Naive thymus-derived CD8-positive, alpha-beta T cell (primary cell): ENCODE measurements at places on chromosomes 5 and 9. TPM values are rescaled to one million over a fixed set of nuclear protein-coding genes. Genes with fewer than 3 reads are reported as not detected.

- no peaks in the 10 kb centered on the region for H3K36me3 ChIP-seq
- no peaks in the 10 kb centered on the region for H3K4me1 ChIP-seq
- H3K4me3 ChIP-seq = no peak overlapping the region
- H3K27me3 ChIP-seq = no peaks in the 10 kb centered on the region
These were observed 100.0 kb downstream of the BASP1 start for GRCh38 chr5:17317473-17317872.

The PRRT1B gene
- total RNA-seq = not detected

The PIP5KL1 gene
- total RNA-seq = 2.0 TPM

The SLC25A2 gene
- 2.1 TPM for total RNA-seq

The SPATA31D3 gene
- not detected for total RNA-seq

The TTC23L gene
- 0.69 TPM for total RNA-seq

The ADAMTS16 gene
- not detected for total RNA-seq

GRCh38 chr9:25461416-25461815 lies 216.8 kb downstream of the TUSC1 start:
- H3K27me3 ChIP-seq = no peaks in the 10 kb centered on the region
- peaks cover 8% of the 10 kb centered on the region for H3K36me3 ChIP-seq
- H3K4me3 ChIP-seq = no peak overlapping the region
- no peak overlapping the region for H3K27ac ChIP-seq

The SPINK4 gene
- not detected for total RNA-seq

GRCh38 chr9:88953381-88954029 lies 37.8 kb upstream of the S1PR3 start:
- no peak for DNase-seq
- no peak overlapping the region for H3K4me3 ChIP-seq
- peaks cover 2% of the 10 kb centered on the region for H3K4me1 ChIP-seq
- H3K27ac ChIP-seq = no peak overlapping the region

The STPG3 gene
- not detected for total RNA-seq

- H3K27me3 ChIP-seq = no peaks in the 10 kb centered on the region
- peaks cover 4% of the 10 kb centered on the region for H3K36me3 ChIP-seq
- no peaks in the 10 kb centered on the region for H3K4me1 ChIP-seq
- no peak for DNase-seq
These were observed 283.7 kb downstream of the TLR4 start for GRCh38 chr9:117987945-117988344.

- H3K36me3 ChIP-seq = no peaks in the 10 kb centered on the region
- peaks cover 16% of the 10 kb centered on the region for H3K27me3 ChIP-seq
- H3K4me3 ChIP-seq = no peak overlapping the region
These were observed 20.9 kb upstream of the SYNPO start for GRCh38 chr5:150619359-150620230.

- no peak for DNase-seq
- H3K4me3 ChIP-seq = no peak overlapping the region
- peaks cover 7% of the 10 kb centered on the region for H3K36me3 ChIP-seq
- H3K27me3 ChIP-seq = peaks cover 13% of the 10 kb centered on the region
- no peak overlapping the region for H3K27ac ChIP-seq
These were observed 452.0 kb downstream of the DMAC1 start for GRCh38 chr9:7347556-7347955.

- no peak overlapping the region for H3K4me3 ChIP-seq
- DNase-seq = no peak
- H3K27me3 ChIP-seq = peaks cover 2% of the 10 kb centered on the region
These were observed 449.5 kb downstream of the AGTPBP1 start for GRCh38 chr9:85292261-85292660.

GRCh38 chr9:114033397-114034103 lies 44.5 kb downstream of the AMBP start:
- H3K27me3 ChIP-seq = no peaks in the 10 kb centered on the region
- H3K4me3 ChIP-seq = no peak overlapping the region
- no peak overlapping the region for H3K27ac ChIP-seq
- DNase-seq = no peak
